ENCODE measurements at places on chromosomes 3 and 15.

DNA sequence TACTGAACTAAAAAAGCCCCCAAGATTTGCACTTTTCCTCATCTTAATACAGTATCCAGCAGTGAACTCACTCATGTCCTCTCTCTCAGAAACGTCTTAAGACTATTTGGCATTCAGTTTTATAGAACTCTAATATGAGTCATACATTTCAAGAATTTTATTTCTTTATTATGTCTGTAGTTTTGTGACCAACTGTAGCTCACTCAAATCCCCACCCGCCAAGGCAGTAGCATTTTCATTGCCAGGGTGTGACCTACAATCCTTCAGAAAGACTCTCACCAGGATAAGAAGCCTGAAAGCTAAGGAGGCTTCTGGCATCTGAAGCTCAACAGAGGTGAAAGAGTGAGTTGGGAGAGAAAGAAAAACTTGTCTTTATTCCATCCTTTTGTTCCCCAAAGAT, 537.1 kb downstream of the RSL24D1 start:
- DNase-seq: no peak

GRCh38 chr3:14538451-14539088, 1.6 kb downstream of the GRIP2 start:
- DNase-seq: no peak

DNA sequence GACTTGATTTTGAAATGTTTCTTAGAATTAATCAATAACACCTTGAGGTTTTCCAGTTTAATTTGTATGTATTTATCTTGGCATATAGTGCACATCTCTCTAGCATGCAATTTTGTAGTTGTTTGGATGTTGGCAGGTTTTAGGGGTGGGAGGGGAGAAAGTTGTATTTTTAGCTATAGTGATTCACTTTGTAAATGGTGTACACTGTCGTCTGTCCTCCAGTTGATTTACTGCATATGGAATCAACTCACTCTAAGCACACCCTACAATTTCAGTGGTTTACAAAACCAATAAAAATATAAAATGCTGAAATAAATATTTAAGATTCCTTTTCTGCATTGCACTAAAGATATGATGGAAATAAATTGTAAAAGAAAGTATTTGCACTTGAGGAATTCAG, 199.1 kb downstream of the CDIN1 start:
- no peak for DNase-seq

- DNase-seq: no peak
Measured at GRCh38 chr3:38489766-38490165, 6.4 kb upstream of the EXOG start.

Data from activated CD8-positive, alpha-beta memory T cell treated with anti-CD3 and anti-CD28 coated beads, Interleukin-2, amount 50 U/mL, for 48 hours (primary cell).